ENCODE measurements at places on chromosomes 3 and 15. TPM values are rescaled to one million over a fixed set of nuclear protein-coding genes. Genes with fewer than 3 reads are reported as not detected.

GRCh38 chr15:61243983-61244593 is 15.0 kb upstream of the RORA start:
- H3K4me1 ChIP-seq: no peaks in the 10 kb centered on the region
- H3K36me3 ChIP-seq: no peaks in the 10 kb centered on the region
- no peaks in the 10 kb centered on the region for H3K27me3 ChIP-seq
- H3K27ac ChIP-seq: no peak overlapping the region
- no peak overlapping the region for H3K4me3 ChIP-seq

GRCh38 chr15:28927043-28927442 is 41.3 kb downstream of the APBA2 start:
- H3K27ac ChIP-seq: no peak overlapping the region
- H3K4me3 ChIP-seq: no peak overlapping the region
- H3K4me1 ChIP-seq: no peaks in the 10 kb centered on the region
- no peaks in the 10 kb centered on the region for H3K36me3 ChIP-seq

- DNase-seq: no peak
- H3K4me3 ChIP-seq: no peak overlapping the region
- no peaks in the 10 kb centered on the region for H3K27me3 ChIP-seq
- H3K27ac ChIP-seq: no peak overlapping the region
- peaks cover 21% of the 10 kb centered on the region for H3K36me3 ChIP-seq
These were observed 42.7 kb downstream of the ZDHHC3 start for GRCh38 chr3:44932986-44933944.

DNA sequence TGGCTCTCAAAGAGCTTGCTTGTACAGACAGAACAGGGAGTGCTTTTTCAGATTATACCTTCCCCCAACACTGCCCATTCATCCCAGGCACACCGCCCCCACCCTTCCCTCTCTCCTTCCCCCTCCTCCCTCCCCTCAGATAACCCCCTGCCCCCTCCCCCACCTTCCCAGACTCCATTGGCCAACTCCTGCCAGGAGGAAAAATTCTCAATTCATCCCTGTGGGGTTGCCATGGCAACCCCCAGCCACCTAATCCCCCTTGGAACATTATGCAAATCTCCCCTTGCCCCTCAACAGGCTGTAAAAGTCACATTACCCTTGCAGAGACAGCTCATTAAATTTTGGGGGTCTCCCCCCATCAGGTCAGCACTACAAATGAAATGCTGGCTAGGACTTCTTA is 14.3 kb downstream of the TLE3 start:
- DNase-seq: no peak
- no peak overlapping the region for H3K4me3 ChIP-seq
- peaks cover 17% of the 10 kb centered on the region for H3K36me3 ChIP-seq
- H3K4me1 ChIP-seq: no peaks in the 10 kb centered on the region
- H3K27me3 ChIP-seq: no peaks in the 10 kb centered on the region

GRCh38 chr3:43768381-43768973 is 77.7 kb downstream of the ABHD5 start:
- H3K4me3 ChIP-seq: no peak overlapping the region
- no peak for DNase-seq
- H3K36me3 ChIP-seq: no peaks in the 10 kb centered on the region

DNA sequence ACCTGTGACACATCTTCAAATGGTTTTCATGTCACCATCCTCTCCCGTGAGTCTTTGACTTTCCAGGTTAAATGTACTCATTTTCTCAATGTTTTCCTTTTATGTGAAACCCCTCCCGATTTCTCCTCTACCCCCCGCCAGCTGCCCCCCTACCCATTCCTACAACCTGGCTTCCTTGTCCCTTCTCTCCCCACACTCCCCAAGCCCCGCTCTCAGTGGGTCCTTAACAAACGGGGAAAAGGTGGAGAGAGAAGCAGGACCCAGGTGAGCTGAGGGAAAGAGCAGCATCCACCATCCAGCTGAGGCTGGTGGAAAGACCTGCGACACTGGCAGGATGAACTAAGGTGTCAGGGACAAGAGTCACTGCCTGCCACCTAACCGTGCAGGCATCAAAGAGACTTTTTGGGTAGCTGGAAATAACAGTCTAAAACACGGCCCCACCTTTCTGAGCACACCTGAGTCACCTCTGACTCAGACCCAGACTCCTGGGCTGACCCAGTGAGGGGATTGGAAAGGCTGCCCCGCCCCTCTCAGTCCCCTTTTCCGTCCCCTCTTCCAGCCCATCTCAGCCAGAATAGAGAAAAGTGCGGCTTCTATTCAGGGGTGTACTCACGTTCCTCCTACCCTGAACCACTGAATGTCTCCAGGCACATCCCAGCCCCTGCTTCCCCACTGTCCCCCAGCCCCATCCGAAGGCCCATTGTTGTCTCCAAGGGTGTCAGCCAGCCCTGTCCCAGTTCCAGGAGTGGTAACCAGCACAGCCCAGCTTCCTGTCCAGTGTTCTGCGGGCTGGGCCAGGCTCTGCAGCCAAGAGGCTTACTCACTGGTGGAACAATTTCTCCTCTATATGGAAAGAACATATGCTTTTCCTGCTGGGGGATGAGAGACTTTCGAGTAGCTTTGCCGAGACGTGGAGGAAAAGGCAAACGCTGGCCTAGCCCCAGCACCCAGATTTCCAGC is 20.4 kb downstream of the ISG20 start:
- DNase-seq: no peak
- no peak overlapping the region for H3K4me3 ChIP-seq
- H3K27ac ChIP-seq: no peak overlapping the region

GRCh38 chr15:50107157-50107556 is 11.9 kb downstream of the ATP8B4 start:
- DNase-seq: no peak
- H3K4me3 ChIP-seq: no peak overlapping the region
- no peaks in the 10 kb centered on the region for H3K4me1 ChIP-seq
- H3K27me3 ChIP-seq: no peaks in the 10 kb centered on the region

Gene PLSCR2
- total RNA-seq: 1.4 TPM

Gene HIGD2B
- not detected for total RNA-seq

Gene NMNAT3
- total RNA-seq: 6.4 TPM

Gene NUDT16
- total RNA-seq: 40.1 TPM

Gene WDR93
- 2.5 TPM for total RNA-seq

Gene DLG1
- 101 TPM for total RNA-seq

Gene THPO
- 0.85 TPM for total RNA-seq
